ENCODE measurements at places on chromosomes 3 and 15.

- no peak for DNase-seq
Measured at GRCh38 chr15:52101542-52102323, 10.8 kb downstream of the BCL2L10 start.

DNA sequence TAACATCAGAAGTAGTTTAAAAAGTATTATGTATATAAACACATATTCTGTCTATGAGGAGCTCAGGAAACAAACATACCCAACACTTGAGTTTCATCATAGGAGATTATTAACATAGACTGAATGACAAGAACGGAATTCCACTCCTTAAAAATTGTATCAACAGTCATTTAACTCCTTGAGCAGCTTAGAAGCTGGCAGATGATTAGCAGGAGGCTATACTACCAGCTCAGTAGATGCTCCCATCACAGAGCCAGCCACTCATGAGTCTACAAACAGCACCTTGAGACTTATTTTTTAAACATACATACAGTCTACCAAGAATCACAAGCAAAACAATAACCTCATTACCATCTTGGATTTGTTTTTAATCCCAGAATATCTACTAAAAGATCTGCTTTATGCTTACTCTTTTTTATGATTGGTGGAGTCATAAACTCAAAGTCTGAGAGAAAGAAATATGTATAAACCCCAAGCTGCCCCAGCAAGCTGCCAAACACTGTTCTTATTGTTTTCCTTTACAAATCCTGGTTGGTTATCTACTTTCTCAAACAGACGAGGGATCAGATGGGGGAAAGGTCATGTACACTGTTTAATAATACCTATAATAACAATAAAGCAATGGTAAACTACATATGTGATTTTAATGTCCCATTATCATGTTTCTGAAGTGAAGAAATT lies 59.5 kb downstream of the CBLB start:
- DNase-seq: no peak

GRCh38 chr3:16137044-16137443 lies 37.4 kb upstream of the GALNT15 start:
- no peak for DNase-seq

- DNase-seq: no peak
Measured at GRCh38 chr3:187673012-187673411, 2.8 kb upstream of the SST start.

- no peak for DNase-seq
Measured at GRCh38 chr3:49877716-49878115, 8.0 kb upstream of the CAMKV start.

GRCh38 chr15:89007989-89008388 lies 80.3 kb upstream of the ABHD2 start:
- no peak for DNase-seq

All from renal pelvis (tissue), 12 donors.